Upper lobe of left lung (tissue), 6 donors: ENCODE measurements at places on chromosomes 1 and 21. TPM values are rescaled to one million over a fixed set of nuclear protein-coding genes. Genes with fewer than 3 reads are reported as not detected.

The HNRNPU gene
- 505 TPM for total RNA-seq

The GUCA2A gene
- total RNA-seq = not detected

The SPRR5 gene
- not detected for total RNA-seq

The SPRR1B gene
- not detected for total RNA-seq

The LRRC41 gene
- total RNA-seq = 72.3 TPM

- no peaks in the 10 kb centered on the region for H3K36me3 ChIP-seq
- H3K27me3 ChIP-seq = no peaks in the 10 kb centered on the region
- no peaks in the 10 kb centered on the region for H3K4me1 ChIP-seq
- DNase-seq = no peak
- no peak overlapping the region for H3K4me3 ChIP-seq
Measured at GRCh38 chr1:108678706-108679105, 13.4 kb upstream of the PRPF38B start.

GRCh38 chr1:118185084-118185832, at the start of gene SPAG17:
Gene SPAG17, minus strand, starts transcription at chr1:118185228. Its CDS starts 71 bp downstream, at chr1:118185157.
- H3K27me3 ChIP-seq = no peaks in the 10 kb centered on the region
- H3K4me1 ChIP-seq = no peaks in the 10 kb centered on the region
- H3K4me3 ChIP-seq = peak within 1 kb of the TSS; percentile 40
- no peak within 1 kb of the TSS for H3K27ac ChIP-seq
- DNase-seq = peak; percentile 71

- H3K36me3 ChIP-seq = no peaks in the 10 kb centered on the region
- DNase-seq = no peak
- no peak overlapping the region for H3K27ac ChIP-seq
- H3K4me1 ChIP-seq = no peaks in the 10 kb centered on the region
- no peak overlapping the region for H3K4me3 ChIP-seq
Measured at GRCh38 chr1:240441669-240442068, 170.3 kb downstream of the GREM2 start.

DNA sequence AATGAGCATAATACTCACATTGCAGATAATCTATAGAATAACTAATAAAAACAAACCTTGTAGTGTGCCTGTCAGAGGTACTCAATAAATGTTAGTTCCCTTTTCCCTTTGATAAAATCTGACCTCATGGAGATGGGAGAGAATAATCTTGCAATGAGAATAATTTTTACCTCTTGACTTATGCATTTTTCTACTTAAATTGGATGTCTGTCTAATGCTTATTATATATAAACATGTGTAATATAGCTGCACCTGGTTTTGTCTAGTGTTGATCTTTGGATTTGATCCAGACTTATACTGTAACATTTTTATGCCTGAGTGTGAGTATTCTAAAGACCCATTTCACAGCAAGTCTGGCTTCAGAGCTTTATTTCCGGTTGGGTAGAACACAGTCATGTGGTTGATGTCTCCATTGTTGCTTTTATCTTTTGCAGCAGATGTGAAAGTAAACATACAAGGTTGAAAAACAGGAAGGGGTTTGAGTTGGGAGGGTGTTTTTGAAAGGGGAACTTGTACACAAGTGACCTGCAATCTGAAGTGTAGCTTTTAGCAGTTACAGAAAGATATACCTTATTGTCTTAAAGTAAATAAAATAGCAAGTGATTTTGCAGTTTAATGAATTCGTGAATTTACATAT, 12.4 kb downstream of the EPB41 start:
- no peaks in the 10 kb centered on the region for H3K36me3 ChIP-seq
- H3K4me1 ChIP-seq = peaks cover 26% of the 10 kb centered on the region
- H3K27ac ChIP-seq = peak overlapping the region; percentile 39
- no peaks in the 10 kb centered on the region for H3K27me3 ChIP-seq
- H3K4me3 ChIP-seq = no peak overlapping the region

GRCh38 chr1:172742599-172743500, 83.9 kb downstream of the FASLG start:
- H3K4me1 ChIP-seq = peaks cover 16% of the 10 kb centered on the region
- no peak overlapping the region for H3K27ac ChIP-seq
- H3K4me3 ChIP-seq = no peak overlapping the region
- no peaks in the 10 kb centered on the region for H3K27me3 ChIP-seq

DNA sequence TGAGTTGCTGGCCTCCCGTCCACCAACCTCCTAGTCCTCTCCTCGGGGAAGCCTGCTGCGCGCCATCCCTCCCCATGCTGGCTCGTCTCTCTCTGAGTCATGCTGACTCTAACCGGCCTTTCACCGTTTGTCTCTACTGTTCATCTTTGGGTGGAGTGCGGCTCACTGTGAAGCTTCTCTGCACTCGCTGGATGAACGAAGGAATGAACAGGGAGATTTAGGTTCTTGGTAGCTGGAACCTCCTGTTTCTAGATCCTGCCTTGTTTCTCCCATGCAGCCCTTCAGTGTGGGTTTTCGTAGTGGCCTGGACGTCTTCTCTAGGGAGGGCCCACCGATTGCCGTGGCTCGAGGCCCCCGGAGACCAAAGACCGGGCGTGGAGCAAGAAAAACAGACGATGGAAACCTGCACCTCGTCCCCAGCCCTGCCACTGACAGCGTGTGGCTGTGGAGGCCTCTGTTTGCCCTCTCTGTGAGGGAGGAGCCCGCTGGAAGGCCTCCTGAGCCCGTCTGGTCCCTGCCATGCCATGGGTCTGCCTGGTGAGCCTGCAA, 227.6 kb upstream of the C1orf174 start:
- no peaks in the 10 kb centered on the region for H3K4me1 ChIP-seq
- no peak overlapping the region for H3K4me3 ChIP-seq
- H3K27me3 ChIP-seq = no peaks in the 10 kb centered on the region
- no peaks in the 10 kb centered on the region for H3K36me3 ChIP-seq
- no peak for DNase-seq
